Osteoblast (primary cell): ENCODE measurements at places on chromosomes 2 and 18. TPM values are rescaled to one million over a fixed set of nuclear protein-coding genes. Genes with fewer than 3 reads are reported as not detected.

The SERPINB4 gene
- 0.29 TPM in 1 of 2 replicates, not detected in the other for total RNA-seq

The BCL11A gene
- total RNA-seq, result 0.29 and 1.4 TPM in 2 replicates

The FAP gene
- 464 and 582 TPM in 2 replicates for total RNA-seq

The PROC gene
- total RNA-seq, result 0.29 TPM in 1 of 2 replicates, not detected in the other

The ANKRD30B gene
- 6.9 and 11.5 TPM in 2 replicates for total RNA-seq

The CNTNAP5 gene
- total RNA-seq, result not detected in 2 replicates

The FNDC4 gene
- 21.2 and 21.4 TPM in 2 replicates for total RNA-seq

The REG1B gene
- not detected in 2 replicates for total RNA-seq

The RPIA gene
- 6.2 and 6.8 TPM in 2 replicates for total RNA-seq

The MYOM1 gene
- 1.5 and 1.8 TPM in 2 replicates for total RNA-seq

The ARHGAP28 gene
- 23.9 and 24.2 TPM in 2 replicates for total RNA-seq

- DNase-seq, result no peak
Observed at GRCh38 chr2:219514196-219514761, at the start of gene ASIC4. Gene ASIC4, plus strand, starts transcription at chr2:219514482. Its CDS starts 243 bp downstream, at chr2:219514725.

DNA sequence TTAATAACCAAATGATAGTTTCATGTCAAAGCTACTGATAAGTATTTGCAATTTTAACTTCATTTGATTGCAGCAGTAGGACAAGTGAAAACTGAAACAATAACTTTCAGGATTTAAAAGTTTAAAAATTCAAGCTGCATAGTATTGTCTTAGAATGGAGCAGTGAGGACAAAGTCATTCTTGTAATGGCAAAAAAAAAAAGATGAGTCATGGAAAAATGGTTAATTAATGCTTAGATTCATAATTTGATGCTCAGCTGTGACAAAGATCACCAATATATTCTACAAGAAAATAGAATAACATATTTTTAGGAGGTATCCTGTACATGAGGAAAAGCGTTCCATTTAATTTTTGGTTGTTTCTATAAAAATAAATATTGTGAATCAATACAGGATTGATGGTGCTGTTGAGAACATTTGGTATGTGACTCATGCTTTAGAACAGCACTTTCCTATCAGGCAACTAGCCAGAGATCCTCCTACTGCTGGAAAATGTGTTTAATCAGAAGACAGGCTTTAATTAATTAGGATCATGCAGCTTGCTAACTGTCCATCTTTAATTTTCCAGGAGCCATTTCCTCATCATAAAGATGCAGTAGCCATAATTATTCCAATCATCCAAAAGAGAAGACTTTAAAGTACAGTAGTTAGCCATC lies 239.0 kb upstream of the MMADHC start:
- DNase-seq, result no peak

DNA sequence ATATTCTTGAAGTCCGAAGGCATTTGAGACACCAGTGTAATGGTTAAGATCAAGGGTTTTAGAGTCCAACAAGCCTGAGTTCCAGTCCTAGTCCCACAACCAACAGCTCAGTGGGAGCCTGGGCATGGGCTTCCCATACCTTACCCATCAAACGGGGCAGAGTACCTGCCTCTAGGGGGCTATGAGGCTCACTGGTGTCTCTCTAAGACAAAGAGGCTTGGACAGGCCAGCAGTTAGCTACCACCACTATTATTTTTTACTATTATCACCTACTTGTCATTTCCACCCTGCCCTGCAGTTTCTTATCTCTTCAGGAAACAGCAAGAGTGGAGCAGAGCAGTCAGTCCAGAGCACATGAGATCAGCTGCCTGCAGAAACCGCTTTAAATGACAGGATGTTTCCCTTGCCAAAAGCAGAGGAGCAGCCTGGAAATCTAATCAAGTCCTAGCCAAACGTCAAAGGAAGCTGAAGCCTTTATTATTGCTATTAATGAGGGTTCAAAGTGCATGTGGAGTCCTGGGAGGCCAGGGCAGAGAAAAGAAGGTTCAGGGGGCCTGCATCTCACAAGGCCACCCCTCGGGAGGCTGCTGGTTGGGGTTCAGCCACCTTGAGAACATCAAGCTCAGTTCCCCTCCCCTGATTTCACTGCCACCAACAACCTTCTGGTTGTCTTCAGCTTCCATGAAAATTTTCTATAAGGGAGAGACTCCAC lies 66.6 kb downstream of the STPG4 start:
- peak; percentile 93 for DNase-seq

GRCh38 chr2:200380091-200380561 lies 73.6 kb downstream of the SPATS2L start:
- no peak for DNase-seq

GRCh38 chr2:191049728-191050639 lies 36.0 kb upstream of the STAT1 start:
- DNase-seq, result peak; percentile 50

GRCh38 chr2:26854283-26854827 lies 6.4 kb downstream of the DPYSL5 start:
- no peak for DNase-seq

DNA sequence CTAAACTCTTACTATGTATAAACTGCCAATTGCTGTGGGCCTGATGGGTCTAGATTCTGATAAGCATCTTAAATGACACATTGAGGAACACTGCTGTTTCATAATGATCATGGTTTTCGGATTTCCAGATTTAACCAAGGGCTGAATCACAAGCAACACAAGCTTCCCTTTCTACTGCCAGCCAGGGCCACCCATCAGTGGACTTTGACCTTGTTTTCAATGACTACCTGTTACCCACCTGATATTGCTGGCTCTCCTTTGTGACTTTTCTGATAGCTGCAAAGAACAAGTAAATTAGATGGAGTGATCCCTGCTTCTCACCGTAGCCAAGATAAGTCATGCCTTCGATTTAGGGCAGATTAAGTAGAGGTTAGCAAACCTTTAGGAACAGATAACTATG lies 259.0 kb downstream of the PAX3 start:
- DNase-seq, result no peak

DNA sequence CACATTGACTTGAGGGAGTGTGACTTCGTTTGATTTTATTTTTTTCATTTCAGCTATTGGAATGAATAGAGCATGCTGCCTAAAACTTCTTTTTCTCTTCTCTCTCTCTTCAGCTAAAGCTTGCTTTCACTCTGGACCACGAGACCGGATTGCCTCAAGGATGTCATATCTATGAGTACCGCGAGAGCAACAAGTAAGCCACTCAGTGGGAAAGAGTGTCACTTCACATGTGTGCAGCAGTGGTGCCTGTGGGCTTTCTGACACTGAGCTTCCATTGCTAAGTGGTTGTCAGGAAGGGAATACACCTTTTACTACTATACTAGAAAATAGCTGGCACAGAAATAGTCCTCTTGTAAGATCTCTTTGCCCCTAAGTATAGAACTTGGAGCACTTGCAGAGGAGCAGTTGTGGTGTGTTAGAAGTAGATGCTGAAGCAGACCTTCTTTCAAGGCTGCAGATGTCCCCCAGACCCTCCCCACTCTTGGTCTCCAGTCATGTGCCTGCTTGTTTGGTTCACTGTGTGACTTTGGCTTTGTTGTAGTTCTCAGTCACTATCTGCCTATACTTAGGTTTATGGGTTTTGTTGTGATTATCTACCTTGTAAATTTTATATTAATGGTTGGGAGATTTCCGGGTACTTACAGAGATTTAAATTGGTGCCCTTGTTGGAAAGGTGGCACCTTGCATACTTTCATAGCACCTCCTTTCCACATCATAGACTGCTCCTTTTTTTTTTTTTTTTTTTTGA lies 78.5 kb upstream of the ALPP start:
- DNase-seq, result no peak

GRCh38 chr2:194445226-194445625 lies 1211.8 kb upstream of the SLC39A10 start:
- DNase-seq, result no peak

DNA sequence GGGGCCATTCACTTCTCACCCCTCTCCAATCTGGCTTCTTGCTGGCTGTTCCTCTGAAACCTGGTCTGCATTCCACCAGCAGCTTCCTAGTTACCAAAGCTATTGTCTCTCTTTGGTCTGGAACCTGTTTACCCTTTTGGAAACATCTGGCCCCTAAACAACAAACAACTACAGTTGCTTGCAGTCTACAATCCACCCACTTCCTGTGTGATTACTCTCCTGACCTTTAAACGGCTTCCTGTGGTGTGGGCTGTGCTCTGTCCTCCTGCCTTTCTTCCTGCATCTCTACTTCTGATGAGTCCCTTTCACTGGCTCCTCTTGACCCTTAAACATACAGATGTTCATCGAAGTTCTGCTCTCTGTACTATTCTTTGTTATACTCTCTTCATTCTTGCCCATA lies 303.8 kb downstream of the TDRD15 start:
- DNase-seq, result no peak

GRCh38 chr18:22455425-22456115 lies 37.9 kb upstream of the CTAGE1 start:
- DNase-seq, result no peak

DNA sequence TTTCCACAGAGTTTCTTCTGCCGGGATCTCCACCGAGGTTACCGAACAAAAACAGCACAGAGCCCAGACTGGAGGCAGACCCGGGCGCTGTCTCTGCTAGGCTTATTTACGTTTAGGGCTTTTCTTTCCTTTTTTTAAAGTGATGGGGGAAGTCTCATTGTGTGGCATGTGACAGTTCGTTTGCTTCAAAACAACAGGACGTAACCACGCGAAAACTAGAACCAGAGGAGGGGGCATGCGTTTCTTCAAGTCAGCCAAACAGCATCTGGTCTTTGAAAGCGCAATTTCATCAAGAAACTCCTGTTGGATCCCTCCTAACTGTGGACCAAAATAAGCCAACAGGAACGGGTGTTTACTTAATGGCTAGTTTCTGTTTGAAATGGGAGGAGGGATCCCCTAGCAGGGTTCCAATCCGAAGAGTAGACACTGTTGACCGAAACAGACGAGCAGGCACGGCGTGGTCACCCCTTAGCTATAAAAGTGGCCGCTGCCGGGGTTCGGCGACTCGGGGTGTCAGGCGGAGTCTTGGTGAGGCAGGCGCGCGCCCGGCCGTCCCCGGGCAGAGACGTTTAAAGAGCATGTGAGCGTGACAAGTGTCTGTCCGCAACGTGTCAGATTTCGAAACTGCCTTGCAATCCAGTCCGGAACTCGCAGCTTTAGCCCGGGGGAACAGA lies 997 bp upstream of the TGIF1 start:
- DNase-seq, result peak; percentile 80

DNA sequence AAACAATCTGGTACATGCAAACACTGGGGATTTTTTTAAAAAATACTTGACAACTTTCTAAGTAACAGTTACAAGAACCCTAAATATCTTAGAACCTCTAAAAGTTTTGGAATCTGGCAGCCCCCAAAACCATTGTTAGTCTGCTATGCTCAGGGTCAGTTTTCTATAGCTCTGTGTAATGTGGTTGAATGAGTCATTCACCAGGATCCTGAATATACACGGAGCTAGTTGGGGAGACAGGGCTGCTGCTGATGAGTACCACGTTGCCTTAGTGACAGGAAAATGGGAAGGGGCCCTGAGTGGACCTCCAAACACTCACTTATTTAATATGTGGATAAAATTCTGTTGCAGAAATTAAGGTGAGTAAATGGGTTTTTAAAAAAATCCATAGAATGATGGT lies 36.9 kb upstream of the TANC1 start:
- no peak for DNase-seq

DNA sequence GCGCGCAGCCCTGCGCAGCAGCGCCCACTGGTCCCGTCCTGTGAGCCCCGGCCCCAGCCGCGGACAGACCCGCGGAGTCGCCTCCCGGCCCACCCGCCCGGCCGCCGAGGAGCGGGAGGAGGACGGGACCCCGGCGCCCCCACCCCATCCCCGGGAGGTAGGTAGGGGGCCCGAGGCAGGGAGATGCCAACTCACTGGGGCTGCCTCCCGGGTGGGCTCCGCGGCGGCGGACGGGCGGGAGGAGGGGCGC lies 160 bp downstream of the SPTBN1 start:
- no peak for DNase-seq

DNA sequence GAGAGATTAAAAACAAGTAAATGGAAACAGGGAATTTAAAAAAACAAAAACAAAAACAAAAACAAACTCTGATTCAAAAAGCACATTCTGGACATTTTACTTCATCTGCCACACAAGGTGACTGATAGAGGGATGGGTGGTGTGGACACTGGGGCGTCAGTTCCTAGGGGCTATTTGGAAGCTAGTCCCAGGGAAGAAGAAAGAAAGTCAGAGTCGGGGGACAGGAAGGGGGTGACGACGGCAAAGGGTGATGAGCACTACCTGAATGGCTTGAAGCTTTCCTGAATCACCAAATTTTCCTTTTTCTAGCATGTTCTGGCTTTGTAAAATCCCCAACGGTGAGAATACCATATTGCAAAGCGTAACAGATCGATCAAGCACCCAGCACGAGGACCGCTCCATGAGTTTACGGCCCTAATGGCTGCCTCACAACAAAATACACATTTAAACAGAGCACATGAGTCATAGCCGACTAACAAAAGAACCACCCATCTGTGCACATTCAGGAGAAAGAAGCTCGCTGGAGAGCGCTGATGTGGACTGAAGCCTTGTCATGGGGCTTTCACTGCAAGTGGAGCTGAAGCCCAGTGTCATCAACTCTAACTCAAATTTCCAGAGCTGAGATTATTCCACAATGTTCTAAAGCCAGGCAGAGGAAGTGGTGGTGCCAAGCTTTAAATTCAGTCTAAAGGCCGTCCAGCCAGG lies 178.9 kb downstream of the LNPK start:
- no peak for DNase-seq

DNA sequence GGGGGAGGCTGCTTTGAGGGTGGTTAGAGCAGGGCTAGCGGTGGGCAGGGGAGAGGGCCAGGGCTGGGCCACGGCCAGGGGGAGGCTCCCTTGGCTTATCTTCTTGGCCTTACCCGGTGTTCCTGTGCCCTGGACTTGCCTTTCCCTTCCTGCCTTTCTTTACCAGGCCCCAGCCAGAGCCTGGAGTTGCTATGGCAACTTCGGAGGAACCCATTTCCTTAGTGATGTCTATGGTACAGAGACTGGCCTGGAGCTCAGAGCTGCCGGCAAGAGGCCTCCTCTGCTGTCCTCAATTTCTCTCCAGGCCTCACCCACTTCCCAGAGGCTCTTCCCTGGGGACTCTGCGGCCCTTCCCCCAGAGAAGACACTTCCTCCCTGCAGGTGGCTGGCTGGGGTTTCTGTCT lies 11.5 kb downstream of the SPEG start:
- peak; percentile 99 for DNase-seq

- no peak for DNase-seq
Observed at GRCh38 chr2:226847090-226847489, 11.2 kb downstream of the RHBDD1 start.

DNA sequence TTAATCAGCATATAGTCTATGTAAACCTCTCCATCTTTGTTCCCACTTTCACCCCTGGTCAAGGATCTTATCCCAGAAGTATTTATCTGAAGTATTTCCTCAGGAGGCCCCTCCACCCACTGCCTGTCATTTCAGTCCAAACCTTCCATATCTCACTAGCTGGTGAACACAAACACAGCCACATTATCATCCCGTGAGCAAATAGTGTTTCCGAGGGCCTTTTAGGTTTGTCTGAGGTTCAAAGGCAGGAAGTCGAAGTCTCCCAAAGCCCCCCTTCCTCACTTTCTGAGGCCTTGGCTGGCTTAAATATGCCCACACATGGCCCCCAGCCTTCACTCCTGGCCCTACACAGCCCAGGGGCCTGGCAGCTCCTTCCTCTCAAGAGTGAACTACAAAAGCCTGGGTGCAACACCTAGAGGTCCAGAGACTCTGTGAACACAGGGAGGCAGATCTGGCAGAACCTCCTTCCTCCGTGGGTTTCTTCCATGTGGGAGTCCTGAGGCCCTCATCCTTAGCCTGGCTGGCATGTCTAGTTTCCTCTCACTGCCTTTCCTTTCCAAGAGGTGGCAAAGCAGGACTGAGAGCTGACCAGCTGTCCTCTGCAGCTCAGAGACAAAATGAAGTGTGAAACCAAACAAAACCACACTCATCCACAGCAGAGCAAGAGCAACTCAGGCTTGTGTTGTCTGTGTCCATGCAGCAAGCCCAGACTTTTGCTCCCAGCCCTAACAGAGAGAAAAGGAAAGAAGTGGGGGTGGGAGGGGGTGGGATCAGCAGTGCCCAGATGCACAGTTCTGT lies 264.2 kb downstream of the SS18 start:
- peak; percentile 31 for DNase-seq
